ENCODE measurements at places on chromosomes 3 and 15.

- no peaks in the 10 kb centered on the region for H3K27me3 ChIP-seq
- no peaks in the 10 kb centered on the region for H3K36me3 ChIP-seq
- no peak for DNase-seq
- H3K4me1 ChIP-seq: no peaks in the 10 kb centered on the region
- H3K27ac ChIP-seq: no peak overlapping the region
Measured at GRCh38 chr3:32480604-32481003, 22.0 kb downstream of the CMTM6 start.

DNA sequence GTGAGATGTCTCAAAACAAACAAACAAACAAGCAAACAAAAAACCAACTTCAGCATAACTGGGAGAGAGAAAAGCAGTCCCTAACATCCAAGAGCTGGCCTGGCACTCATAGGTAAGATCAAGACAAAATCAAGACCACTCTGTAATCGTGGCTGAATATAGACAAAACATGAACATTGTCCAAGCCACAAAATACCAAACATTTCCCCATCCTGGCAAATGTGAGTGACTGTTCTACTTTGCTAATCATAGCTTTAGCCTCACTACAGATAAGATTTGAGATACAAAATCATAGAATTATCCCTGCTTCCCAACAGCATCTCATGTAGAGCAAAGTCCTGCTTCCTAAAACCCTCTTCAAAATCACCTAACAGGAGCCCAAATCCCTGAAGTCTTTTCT lies 116.7 kb upstream of the PRTG start:
- DNase-seq: no peak
- H3K36me3 ChIP-seq: peaks cover 4% of the 10 kb centered on the region
- H3K27ac ChIP-seq: no peak overlapping the region
- H3K4me3 ChIP-seq: no peak overlapping the region
- H3K4me1 ChIP-seq: no peaks in the 10 kb centered on the region
- no peaks in the 10 kb centered on the region for H3K27me3 ChIP-seq

DNA sequence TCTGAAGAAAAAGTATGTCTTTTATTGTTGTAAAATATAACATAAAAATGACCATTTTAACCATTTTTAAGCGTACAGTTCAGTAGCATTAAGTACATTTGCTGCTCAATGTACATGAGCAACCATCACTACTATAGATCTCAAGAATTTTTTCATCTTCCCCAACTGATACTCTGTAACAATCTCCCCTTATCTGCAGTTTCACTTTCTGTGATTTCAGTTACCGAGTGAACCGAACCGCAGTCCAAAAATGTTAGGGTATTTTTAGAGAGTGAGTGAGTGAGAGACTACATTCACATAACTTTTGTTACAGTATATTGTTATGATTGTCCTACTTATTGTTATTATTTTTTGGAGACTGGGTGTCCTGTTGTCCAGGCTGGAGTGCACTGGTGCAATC lies 9.0 kb upstream of the SLC25A26 start:
- no peak for DNase-seq
- no peak overlapping the region for H3K27ac ChIP-seq
- no peaks in the 10 kb centered on the region for H3K4me1 ChIP-seq

DNA sequence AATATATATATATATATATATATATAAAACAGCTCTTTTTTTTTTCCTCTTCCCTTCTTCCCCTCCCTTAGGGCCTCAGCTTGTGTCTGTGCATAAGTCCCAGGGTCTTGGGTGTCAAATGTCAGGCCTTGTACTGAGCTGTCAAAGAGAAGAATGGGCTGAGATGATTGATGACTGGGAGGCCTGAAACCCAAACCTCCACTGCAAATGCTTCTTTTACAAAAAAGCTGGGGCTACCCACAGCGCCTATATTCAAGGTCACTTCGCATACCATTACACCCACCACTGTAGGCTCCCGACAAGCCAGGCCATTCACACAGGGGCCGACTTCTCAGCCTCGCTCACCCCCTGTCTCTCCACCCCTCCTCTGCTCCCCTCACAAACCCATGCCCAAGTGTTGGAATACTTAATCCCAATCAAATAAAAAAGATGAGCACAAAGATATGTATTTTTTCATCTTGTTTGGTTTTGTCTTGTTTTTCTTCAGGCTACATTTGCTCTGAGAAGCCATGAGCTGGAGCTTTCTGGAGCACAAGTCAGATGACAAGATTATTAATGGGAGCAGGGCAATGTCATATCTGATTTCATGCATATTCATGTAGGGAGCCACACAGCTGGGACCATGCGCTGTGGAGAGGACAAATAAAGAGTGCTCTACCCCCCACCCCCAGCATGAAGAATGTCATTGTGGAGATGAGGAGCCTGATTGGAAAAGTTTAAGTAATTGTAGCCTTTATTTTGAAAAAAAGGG lies 614.4 kb upstream of the NR2F2 start:
- no peaks in the 10 kb centered on the region for H3K4me1 ChIP-seq
- H3K4me3 ChIP-seq: no peak overlapping the region
- H3K27ac ChIP-seq: no peak overlapping the region

DNA sequence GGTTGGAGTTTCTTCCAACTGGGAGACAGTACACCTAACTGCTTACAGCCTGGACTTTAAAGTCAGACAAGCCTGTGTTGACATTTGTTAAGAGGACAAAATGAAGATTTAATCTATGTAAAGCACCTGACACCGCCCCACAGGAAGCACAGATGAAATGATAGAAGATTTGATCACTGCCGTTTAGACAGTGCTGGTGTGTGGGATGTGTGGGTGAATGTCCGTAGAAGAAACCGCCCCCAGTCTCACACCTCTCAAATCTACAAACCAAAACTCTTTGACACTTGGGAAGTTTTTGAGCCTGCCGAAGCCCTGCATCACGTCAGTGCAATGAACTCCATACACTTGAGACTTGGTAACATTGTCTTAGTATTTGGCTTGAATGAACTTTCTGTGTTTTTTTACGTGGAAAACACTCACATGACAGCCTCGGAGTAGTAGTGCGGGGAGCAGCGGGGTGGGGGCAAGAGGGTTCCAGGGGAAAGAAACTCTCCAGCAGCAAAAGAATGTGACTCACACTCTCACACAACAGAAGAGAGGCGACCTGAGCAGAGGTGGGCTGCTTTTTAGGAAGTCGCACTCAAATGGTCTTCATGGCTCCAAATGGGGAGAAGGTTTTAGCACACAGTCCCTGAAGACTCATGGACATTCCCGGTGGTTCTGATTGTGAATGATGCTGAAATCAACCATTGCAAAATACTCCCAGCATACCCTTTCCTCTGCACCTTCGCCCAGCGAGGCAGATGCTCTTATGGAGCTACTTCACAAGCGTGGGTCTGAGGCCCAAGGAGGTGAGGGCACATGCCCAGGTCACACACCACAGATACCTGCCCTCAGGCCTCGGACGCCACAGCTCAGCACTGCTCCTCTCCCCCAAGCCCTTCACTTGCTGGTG lies 79.2 kb downstream of the SRGAP3 start:
- no peaks in the 10 kb centered on the region for H3K36me3 ChIP-seq
- no peak for DNase-seq
- no peaks in the 10 kb centered on the region for H3K27me3 ChIP-seq
- no peak overlapping the region for H3K4me3 ChIP-seq

DNA sequence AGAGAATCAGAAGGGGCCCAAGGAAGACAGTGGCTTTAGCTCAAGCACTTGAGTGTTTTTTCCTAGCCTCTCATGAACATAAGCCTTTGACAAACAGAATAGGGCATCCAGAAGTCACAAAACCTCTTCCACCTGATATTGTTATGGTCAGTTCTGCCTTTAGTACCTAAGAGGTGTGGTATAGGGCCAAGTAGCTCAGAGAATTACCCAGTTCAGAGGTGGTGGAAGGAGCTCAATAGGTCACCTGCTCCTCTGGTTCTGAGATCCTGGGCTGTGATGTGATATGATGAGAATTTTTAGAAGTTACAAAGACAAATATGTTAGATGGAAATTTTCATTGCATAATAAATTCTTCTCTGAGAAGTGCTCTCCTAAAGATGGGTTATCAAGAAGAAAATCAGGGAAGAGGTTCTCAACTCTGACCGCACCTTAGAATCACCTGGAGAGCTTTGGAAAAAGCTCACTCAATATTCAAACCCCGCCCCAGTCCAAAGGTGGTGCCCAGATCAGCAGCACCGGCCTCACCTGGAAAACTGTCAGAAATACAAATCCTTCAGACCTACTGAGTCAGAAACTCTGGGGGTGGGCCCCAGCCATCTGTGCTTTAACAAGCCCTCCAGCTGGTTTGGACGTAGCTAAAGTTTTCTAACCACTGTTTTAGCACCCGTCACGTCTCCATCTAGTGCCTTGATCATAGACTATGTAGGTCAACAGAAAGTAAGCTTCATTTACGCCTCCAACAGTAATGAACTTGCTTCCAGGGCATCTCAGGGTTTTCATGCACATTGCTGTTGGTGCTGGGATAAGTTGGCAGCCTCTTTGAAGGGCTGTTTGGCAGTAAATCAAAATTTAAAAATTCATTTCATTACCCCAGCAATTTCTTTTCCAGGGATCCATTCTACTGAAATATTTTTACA lies 101.3 kb downstream of the MYH15 start:
- no peak overlapping the region for H3K4me3 ChIP-seq
- no peaks in the 10 kb centered on the region for H3K36me3 ChIP-seq
- no peaks in the 10 kb centered on the region for H3K4me1 ChIP-seq
- H3K27me3 ChIP-seq: no peaks in the 10 kb centered on the region

GRCh38 chr3:49180116-49180515 lies 8.7 kb downstream of the KLHDC8B start:
- no peak for DNase-seq
- no peaks in the 10 kb centered on the region for H3K27me3 ChIP-seq

GRCh38 chr3:28239108-28239507 lies 2.3 kb upstream of the CMC1 start:
- no peak for DNase-seq
- peaks cover 5% of the 10 kb centered on the region for H3K4me1 ChIP-seq
- no peak overlapping the region for H3K4me3 ChIP-seq
- H3K36me3 ChIP-seq: no peaks in the 10 kb centered on the region
- no peaks in the 10 kb centered on the region for H3K27me3 ChIP-seq
- H3K27ac ChIP-seq: no peak overlapping the region

DNA sequence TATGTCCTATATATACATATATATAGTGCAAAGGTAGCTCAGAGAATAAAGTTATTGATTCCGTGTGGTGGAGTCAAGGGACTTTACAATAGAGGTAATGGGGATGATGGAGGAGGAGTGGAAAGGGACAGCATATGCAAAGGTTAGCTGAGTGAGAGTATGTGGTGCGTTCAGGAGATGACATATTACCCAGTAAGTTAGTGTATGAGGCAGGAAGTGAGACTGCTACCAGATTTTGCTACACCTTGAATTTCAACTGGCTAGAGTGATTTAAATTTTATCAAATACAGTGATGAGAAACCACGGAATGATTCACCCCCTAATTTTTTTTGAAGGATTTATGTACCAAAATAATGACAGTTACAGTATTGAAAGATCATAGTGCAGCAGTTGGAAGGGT lies 2.8 kb downstream of the ACTL6A start:
- DNase-seq: no peak
- peaks cover 6% of the 10 kb centered on the region for H3K36me3 ChIP-seq
- peaks cover 4% of the 10 kb centered on the region for H3K4me1 ChIP-seq
- no peak overlapping the region for H3K27ac ChIP-seq
- H3K4me3 ChIP-seq: no peak overlapping the region
- H3K27me3 ChIP-seq: no peaks in the 10 kb centered on the region

GRCh38 chr3:132448216-132448961 lies 31.1 kb downstream of the DNAJC13 start:
- H3K4me3 ChIP-seq: no peak overlapping the region
- DNase-seq: no peak
- H3K27me3 ChIP-seq: no peaks in the 10 kb centered on the region
- H3K27ac ChIP-seq: no peak overlapping the region
- H3K4me1 ChIP-seq: peaks cover 2% of the 10 kb centered on the region

DNA sequence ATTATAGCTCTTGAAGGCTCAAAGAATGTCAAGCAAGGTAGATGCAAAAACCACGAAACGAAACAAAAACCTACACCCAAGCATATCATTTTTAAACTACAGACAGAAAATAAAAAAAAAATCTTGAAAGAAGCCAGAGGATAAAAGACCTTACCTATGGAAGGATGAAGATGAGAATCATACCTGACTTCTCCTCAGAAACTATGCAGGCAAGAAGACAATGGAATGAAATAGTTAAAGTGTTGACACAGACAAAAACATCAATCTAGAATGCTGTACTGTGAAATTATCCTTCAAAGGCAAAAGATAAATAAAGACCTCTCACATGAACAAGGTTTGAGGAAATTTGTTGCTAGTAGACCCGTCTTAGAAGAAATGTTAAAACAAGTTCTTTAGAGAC lies 372.0 kb downstream of the ZIC4 start:
- H3K27ac ChIP-seq: no peak overlapping the region
- no peak for DNase-seq
- no peaks in the 10 kb centered on the region for H3K36me3 ChIP-seq
- H3K4me1 ChIP-seq: no peaks in the 10 kb centered on the region
- H3K4me3 ChIP-seq: no peak overlapping the region

DNA sequence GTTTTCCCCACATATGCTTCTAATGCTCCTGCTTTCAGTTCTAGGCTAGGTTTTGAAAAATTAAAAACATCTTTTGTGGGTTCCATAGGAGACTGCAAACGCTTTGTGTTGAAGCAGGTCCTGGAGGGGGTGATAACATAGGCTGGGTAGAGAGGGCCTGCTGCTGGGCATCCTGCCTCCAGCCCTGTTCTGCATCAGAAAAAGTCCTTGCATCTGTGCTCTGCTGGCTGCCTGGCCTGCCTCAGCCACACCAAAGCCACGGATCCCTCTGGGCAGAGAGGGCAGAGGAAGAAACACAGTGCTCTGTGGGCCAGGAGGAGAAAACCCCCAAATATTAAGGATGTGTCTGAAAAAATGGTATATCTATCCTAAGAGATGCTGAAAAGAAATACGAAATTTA lies 3.9 kb upstream of the ARPP21 start:
- peaks cover 8% of the 10 kb centered on the region for H3K27me3 ChIP-seq
- H3K4me3 ChIP-seq: no peak overlapping the region
- no peak overlapping the region for H3K27ac ChIP-seq
- DNase-seq: no peak

- H3K27me3 ChIP-seq: no peaks in the 10 kb centered on the region
- no peak overlapping the region for H3K27ac ChIP-seq
- DNase-seq: peak; percentile 41
- H3K4me3 ChIP-seq: no peak overlapping the region
- no peaks in the 10 kb centered on the region for H3K4me1 ChIP-seq
- H3K36me3 ChIP-seq: no peaks in the 10 kb centered on the region
Measured at GRCh38 chr3:48952510-48953118, 34.0 kb downstream of the ARIH2 start.

GRCh38 chr15:51760805-51761204 lies 9.4 kb downstream of the TMOD2 start:
- no peaks in the 10 kb centered on the region for H3K36me3 ChIP-seq
- no peak overlapping the region for H3K27ac ChIP-seq
- no peaks in the 10 kb centered on the region for H3K27me3 ChIP-seq
- no peak overlapping the region for H3K4me3 ChIP-seq
- no peak for DNase-seq
- H3K4me1 ChIP-seq: peaks cover 3% of the 10 kb centered on the region

GRCh38 chr3:89335693-89336092 lies 228.3 kb downstream of the EPHA3 start:
- DNase-seq: no peak
- no peaks in the 10 kb centered on the region for H3K27me3 ChIP-seq
- no peaks in the 10 kb centered on the region for H3K36me3 ChIP-seq
- no peak overlapping the region for H3K4me3 ChIP-seq

- no peak overlapping the region for H3K4me3 ChIP-seq
- H3K4me1 ChIP-seq: no peaks in the 10 kb centered on the region
- H3K36me3 ChIP-seq: no peaks in the 10 kb centered on the region
- H3K27me3 ChIP-seq: no peaks in the 10 kb centered on the region
- H3K27ac ChIP-seq: no peak overlapping the region
- no peak for DNase-seq
Measured at GRCh38 chr3:81249540-81250029, 511.9 kb downstream of the GBE1 start.

All from kidney (tissue), 22 donors.